Fibroblast of villous mesenchyme (primary cell): ENCODE measurements at places on chromosomes 4 and X. TPM values are rescaled to one million over a fixed set of nuclear protein-coding genes. Genes with fewer than 3 reads are reported as not detected.

- peak; percentile 51 for DNase-seq
Measured at GRCh38 chr4:138868562-138868961, 147.0 kb upstream of the NOCT start.

GRCh38 chrX:154515966-154516655 is at the start of gene FAM3A:
Gene FAM3A, minus strand, starts transcription at chrX:154516232. Its CDS starts 460 bp downstream, at chrX:154515772.
- DNase-seq = no peak

DNA sequence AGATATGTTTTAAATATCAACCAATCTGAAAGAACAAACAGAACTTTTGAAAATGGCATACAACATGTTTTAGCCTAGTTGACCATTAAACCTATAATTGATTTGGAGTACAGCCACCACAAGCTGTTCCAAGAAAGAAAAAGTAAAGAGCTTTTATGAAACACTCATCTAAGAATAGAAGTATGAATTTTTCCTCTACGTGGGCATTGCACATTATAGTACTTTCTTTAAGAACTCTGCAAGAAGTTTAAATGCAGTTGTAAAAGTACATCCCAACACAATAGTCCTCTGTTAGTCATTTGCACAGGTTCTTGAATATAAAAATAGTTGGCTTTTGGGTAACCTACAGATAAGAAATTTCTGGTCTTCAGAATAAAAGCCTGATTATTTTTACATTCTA is 933.6 kb upstream of the ADGRL3 start:
- DNase-seq = no peak

DNA sequence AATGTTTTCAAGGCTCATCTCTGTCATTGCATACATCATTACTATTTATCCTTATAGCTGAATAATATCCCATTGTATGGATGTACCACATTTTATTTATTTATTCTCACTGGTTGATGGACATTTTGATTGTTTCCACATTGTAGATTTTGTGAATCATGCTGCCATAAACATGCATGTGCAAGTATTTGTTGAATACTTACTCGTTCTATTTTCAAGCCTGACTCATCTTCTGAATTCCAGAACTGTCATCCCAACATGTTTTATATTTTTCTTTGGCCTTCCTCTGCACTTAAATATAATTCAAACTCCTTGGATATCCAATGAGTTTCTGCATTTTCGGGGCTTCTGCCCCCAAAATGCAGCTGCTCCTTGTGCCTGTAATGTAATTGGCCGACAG is 77.6 kb downstream of the MXRA5 start:
- peak; percentile 72 for DNase-seq

- peak; percentile 89 for DNase-seq
Measured at GRCh38 chr4:186037692-186038658, 31.0 kb upstream of the TLR3 start.

- no peak for DNase-seq
Measured at GRCh38 chr4:25358515-25359275, 18.4 kb upstream of the ANAPC4 start.

DNA sequence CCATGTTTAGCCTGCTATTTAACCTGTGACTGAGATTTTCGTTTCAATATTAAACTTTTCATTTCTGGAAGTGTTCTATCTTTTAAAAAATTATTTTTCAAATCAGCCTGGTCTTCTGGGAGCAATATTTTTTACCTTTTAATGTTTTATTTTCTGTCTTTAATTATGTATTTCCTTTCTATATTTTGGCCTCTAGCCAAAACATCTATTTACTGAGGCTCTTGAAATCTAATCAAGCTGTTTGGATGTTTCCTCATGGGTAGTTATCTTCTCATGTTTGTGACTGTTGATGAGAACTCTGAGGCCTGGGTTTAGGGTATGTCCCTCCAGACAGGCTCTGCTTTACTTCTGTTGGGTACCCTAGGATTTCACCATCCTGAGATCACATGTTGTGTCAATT is 10.3 kb upstream of the SLC10A4 start:
- no peak for DNase-seq

DNA sequence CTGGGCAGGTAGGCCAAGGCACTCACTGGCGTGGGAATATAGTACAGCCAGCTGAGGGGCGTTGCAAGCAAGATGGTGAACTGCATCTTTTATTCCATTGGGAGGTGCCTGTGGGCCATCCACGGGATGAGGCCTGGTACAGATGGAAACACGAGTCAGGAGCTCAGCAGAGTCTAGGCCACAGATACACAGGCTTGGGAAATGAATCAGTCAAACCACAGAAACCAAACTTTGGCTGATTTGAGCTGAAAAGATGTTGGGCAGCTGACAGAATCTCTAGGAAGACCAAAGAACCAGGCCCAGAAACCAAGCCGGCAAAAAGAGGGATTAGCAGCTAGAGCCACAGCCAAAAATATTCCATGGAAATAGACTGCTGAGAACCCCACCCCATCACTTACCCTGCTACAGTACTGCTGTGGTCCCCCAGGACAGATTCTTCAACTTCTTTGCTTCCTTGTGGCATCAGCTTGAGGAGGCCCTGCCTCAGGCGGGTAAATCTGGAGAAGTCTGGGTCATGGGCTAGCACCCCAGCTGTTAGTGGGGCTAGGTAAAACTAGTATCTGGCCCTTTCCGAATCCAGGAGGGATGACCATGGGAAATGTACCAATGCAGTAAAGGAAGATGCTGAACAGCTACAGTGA is 75.4 kb downstream of the TMEM131L start:
- DNase-seq = peak; percentile 40

GRCh38 chrX:40088803-40089540 is 8.8 kb downstream of the BCOR start:
- DNase-seq = no peak

GRCh38 chr4:84501721-84502267 is 2.7 kb upstream of the NKX6-1 start:
- no peak for DNase-seq

GRCh38 chr4:153318696-153319320 is 25.7 kb upstream of the MND1 start:
- DNase-seq = peak; percentile 68

DNA sequence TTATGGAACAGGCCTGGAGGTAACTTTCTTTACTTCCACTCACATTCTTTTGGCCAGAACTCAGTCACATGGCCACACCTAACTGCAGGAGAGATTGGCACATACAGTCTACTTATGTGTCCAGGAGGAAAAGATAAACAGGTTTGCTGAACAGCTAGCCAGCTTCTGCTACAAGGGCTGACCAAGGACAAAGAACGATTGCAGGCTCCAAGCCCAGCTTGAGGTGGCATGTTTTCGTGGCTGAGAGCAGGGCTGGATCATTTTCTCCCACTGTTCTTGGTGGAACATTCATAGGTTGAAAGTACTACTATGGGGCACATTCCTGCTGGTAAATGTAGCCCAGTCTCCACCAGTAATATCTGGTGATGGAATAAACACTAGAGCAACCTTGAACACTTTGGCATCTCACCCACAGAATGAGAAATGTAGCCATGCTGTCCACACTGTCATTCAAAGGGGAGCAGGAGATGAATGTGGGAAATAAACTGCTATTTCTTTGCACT is 28.2 kb downstream of the NHS start:
- DNase-seq = no peak

GRCh38 chrX:78839711-78840110 is 92.2 kb downstream of the LPAR4 start:
- DNase-seq = no peak

DNA sequence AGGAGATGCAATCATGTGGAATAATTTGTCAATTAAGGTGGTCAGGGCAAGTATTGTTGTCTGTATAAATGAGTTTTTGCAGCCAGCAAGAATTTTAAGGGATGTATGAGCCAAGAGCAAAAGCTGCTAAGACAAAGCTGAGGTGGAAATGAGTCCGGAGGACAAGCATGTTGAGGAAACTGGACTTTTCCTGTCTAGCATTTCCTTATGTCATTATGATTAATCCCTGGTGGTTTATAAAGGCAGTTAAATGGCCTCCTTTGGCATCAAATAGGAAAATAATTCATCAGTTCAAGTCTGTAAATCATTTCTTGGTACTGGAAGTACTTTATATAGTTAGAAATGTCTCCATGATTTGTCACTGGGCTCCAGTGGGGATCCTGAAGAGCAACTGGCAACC is 61.6 kb upstream of the TEX13A start:
- no peak for DNase-seq

GRCh38 chr4:78650106-78651024 is 98.8 kb downstream of the ANXA3 start:
- DNase-seq = peak; percentile 92

GRCh38 chrX:49309401-49309981 is 6.0 kb downstream of the GAGE10 start:
- peak; percentile 34 for DNase-seq

DNA sequence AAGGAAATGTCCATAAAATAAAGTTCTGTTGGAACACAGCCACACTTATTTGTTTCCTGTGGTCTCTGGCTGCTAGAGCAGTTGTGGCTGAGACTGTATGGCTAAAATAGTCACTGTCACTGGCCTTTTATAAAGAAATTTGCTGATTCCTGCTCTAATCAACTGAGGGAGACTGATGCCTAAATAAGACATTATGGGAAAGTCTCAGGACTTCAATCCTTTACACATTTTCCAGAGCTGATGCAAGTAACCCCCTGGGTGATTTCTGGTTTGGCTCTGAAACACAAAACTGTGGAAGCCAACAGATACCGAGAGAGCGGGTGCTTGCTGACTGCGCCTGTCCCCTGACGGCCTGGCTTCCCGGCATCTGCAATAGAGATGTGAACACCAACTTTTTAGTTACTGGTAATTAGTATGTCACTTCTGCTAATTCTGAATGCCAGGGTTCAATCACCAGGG is 64.0 kb downstream of the POLR2B start:
- DNase-seq = no peak

DNA sequence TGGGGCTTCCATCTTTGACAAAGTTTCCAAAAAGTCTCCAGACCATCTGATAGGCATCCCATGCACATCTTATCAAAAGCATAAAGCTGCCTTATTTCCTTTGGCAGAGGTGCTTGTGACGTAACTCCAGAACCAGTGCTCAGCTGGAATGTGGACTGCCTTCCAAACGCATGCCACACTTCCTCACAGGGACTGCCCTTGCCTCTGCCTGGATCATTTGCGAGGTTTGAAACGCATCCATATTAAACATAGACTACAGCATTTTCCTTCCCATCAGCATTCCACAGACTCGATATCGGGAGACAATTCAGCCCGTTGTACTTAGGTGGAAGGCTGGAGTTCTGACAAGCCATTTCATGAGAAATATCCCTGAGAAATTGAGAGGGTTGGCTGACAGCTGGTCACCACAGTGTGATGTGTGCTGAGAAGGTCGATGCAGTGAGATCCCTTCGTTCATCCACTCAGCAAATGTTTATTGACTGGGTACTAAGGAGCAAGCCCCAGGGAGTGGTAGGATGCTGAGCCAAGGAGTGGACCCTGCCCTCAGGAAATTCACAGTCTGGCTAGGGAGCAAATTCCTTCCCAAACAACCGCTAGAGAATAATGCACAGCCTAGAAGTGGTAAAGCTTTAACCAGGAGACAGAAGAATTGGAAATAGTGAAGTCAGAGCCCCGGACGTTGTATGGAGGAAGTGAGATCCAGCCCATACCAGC is 376.0 kb downstream of the BCOR start:
- peak; percentile 11 for DNase-seq

DNA sequence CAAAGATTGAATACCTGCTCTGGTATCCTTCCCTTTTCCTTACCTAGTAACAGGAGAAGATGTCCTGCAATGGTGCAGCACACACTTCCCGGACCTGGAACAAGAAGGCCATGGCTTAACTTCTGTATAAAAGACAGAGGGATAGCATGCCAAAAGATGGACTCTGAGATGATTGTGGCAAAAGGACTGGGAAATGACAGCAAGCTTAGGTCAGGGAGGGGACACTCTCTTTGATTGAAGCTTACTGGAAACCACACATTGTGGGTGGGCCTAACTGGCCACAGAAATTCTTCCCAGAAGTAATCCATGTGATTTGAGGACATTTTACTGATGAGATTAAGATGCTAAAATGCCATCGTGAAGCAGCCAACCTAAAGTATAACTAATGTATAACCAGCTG is 71.0 kb upstream of the OTUD4 start:
- no peak for DNase-seq

DNA sequence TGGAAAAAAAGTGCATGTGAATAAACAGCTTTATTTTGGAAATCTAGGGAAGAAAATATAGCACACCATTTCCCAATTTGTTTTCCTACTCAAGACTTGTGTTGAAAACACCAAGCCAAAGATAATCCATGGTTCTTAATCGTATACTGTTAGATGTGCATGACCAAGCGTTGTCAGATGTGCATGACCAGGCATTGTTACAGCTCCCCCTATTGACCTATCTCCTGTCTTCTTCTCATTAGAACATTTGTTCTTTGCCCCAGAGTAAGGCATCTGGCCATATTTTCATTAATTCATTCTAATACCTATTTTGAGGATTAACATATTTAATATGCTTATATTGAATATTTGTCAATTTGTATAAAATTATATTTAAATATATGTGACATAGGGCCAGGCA is 14.4 kb upstream of the VCX start:
- no peak for DNase-seq

DNA sequence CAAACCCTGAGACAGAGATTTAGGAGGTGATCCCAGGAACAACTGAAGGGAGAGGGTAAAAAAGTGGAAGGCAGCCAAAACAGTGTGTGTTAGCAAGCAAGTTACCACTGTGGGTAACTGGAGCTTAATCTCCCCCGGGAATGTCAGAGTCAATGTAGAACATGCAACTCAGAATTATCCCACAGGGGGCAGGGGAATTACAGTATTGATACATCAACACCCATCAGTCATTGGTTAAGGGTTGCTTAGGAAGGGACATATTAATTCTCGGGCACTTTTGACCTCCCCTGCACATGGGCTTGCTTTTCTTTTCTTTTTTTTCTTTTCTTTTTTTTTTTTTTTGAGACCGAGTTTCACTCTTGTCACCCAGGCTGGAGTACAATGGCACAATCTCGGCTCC is 29.3 kb downstream of the CXorf58 start:
- no peak for DNase-seq

GRCh38 chrX:155070663-155070974 is 317 bp downstream of the CMC4 start:
- no peak for DNase-seq

Gene NSG1
- 0.32 and 0.86 TPM in 2 replicates for total RNA-seq

Gene UFSP2
- 30.3 and 42.7 TPM in 2 replicates for total RNA-seq

Gene AMER1
- 1.7 and 1.9 TPM in 2 replicates for total RNA-seq

Gene P2RY4
- not detected in 2 replicates for total RNA-seq

Gene DRP2
- 0.97 and 2.6 TPM in 2 replicates for total RNA-seq

Gene NEXMIF
- not detected in 2 replicates for total RNA-seq
